ENCODE measurements at places on chromosomes 5 and 9. TPM values are rescaled to one million over a fixed set of nuclear protein-coding genes. Genes with fewer than 3 reads are reported as not detected.

HEMGN gene
- not detected for total RNA-seq

GABRA6 gene
- 0.14 TPM for total RNA-seq

MRPS2 gene
- total RNA-seq = 30.3 TPM

NEUROG1 gene
- total RNA-seq = not detected

MINAR2 gene
- not detected for total RNA-seq

FOXD4L5 gene
- not detected for total RNA-seq

ANKRD55 gene
- total RNA-seq = 1.2 TPM

TLR4 gene
- total RNA-seq = 6.7 TPM

POLR3G gene
- 17.4 TPM for total RNA-seq

GRXCR2 gene
- total RNA-seq = not detected

OGN gene
- not detected for total RNA-seq

EQTN gene
- not detected for total RNA-seq

GRIA1 gene
- not detected for total RNA-seq

ACOT12 gene
- not detected for total RNA-seq

FABP6 gene
- total RNA-seq = not detected

TMEM252 gene
- total RNA-seq = not detected

ADAMTS12 gene
- total RNA-seq = 14.7 TPM

MIGA2 gene
- 18.2 TPM for total RNA-seq

AHRR gene
- total RNA-seq = 12.9 TPM

RALGPS1 gene
- total RNA-seq = 2.2 TPM

TAS2R1 gene
- not detected for total RNA-seq

KCTD16 gene
- 0.21 TPM for total RNA-seq

CDH18 gene
- 3.2 TPM for total RNA-seq

NCBP1 gene
- 27.2 TPM for total RNA-seq

SLC34A3 gene
- total RNA-seq = not detected

SOWAHA gene
- not detected for total RNA-seq

ABITRAM gene
- 8.3 TPM for total RNA-seq

C5orf34 gene
- total RNA-seq = 14.4 TPM

PRUNE2 gene
- total RNA-seq = 3.8 TPM

PCDHGA11 gene
- 0.66 TPM for total RNA-seq

CNTFR gene
- total RNA-seq = 0.15 TPM

PDLIM4 gene
- total RNA-seq = 96.0 TPM

GARIN3 gene
- not detected for total RNA-seq

FCN2 gene
- total RNA-seq = not detected

FOXI1 gene
- total RNA-seq = not detected

INSL4 gene
- not detected for total RNA-seq

BAAT gene
- total RNA-seq = not detected

IFNA2 gene
- not detected for total RNA-seq

CCL21 gene
- not detected for total RNA-seq

RNF183 gene
- not detected for total RNA-seq

ANGPTL2 gene
- 8.8 TPM for total RNA-seq

GNA14 gene
- 0.06 TPM for total RNA-seq

TRIM7 gene
- total RNA-seq = 0.27 TPM

KLHL9 gene
- not detected for total RNA-seq

ENDOG gene
- total RNA-seq = 13.5 TPM

C1QTNF2 gene
- 2.2 TPM for total RNA-seq

SEMA4D gene
- total RNA-seq = 4.8 TPM

All from H4 (cell line).